ENCODE measurements at places on chromosomes 7 and 10.
A peak's percentile ranks its signal among the peaks of the same experiment; 100 is the strongest.

DNA sequence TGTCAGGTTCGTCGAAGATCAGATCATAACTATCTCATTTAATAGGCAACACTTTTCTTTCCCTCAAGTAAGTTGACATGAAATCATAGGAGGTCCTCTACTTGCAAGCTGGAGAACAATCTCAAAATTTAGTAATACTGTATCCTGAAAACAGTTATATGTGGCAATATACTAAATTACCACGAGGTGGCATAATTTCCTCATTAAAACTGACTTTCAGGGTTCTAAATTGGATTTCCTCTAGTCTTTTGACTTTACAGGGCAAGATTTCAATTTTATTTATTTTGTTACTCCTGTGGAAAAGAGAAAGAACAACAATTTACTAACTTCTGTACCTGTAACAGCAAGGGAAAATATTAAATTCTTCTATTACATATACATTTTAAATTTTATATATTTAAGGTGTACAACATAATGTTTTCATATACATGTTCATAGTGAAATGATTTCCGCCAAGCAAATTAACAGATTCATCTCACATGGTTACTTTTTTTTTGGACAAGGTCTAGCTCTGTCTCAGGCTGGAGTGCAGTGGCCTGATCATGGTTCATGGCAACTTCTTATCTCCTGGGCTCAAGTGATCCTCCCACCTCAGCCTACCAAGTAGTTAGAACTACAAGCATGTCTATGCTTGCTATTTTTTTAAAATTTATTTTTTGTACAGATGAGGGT is 53.4 kb upstream of the CYP2C18 start:
- peak; percentile 30 for DNase-seq

- no peak for DNase-seq
Observed at GRCh38 chr10:131788386-131788785, 112.4 kb upstream of the PPP2R2D start.

DNA sequence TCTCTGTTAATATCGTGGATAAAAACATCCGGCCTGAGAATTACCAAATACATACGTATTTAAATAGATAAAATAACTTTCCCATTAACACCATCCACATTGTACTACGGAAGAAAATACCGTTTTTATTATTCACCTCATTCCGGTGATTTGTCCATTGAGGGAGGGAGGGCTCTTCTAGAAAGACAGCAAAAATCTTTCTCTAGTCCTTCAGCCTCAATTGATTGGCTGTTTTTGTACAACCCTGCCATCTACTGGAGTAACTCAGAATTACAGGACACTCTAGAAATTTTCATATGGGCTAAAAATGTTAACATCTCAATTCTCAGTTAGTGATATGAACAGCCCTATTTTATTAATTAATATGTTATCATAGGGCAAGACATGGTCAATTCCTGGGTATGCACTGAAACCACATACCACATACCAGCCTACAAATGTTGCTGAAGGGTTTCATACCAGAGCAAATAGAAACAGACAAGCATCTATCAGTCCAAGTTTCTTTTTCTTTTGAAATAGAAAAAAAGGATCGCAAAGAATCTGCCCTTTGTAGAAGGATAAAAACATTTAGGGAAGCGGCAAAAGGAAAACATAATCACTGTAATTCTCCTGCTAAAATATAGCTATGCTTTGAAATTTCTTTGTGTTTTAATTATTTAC is 55.8 kb upstream of the CDCA7L start:
- DNase-seq: peak; percentile 55

DNA sequence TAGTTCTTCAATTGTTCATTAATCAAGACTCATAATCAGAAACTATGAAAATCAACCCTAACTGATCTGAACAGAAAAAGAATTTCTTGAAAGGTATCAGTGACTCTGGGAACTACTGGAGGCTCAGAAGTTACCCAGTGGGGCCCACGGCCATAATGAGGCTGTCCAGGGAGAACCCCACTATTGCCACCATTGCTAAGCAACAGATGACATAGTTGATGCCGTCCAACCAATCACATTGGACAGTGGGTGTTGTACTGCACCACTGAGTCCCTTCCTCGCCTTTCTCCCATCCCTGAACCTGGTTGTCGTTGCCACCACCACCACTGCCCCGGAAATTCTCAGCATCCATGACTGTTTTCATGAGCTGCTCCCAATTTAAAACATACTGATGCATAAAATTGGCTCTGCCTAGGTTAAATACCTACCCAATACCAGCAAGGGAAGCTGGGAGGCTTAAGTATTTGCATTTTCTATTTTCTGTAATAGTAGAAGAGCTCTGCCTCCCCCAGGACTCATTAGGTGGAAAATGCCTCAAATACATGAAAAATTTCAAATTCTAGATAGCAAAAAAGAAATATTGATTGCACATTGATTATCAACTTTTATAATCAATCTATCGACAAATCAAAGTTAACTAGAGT is 26.7 kb upstream of the USP6NL start:
- DNase-seq: no peak

DNA sequence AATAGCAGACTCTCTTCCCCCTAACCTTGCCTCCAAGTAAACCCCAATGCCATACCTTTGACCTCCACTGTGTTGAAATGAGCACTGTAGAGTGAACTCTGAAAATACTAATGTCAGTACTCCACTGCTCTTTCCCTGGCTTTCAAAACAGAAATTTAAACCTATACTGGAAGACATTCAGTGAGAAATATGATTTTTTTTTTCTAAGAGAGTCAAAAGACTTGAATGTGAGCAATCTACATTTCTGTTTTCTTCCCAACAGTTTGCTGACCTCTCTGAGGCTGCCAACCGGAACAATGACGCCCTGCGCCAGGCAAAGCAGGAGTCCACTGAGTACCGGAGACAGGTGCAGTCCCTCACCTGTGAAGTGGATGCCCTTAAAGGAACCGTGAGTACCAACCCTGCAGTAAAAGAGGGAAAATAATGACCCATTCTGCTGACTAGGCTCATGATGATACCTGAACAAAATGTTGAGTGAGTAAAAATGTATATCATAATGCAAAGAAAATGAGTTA is 6.4 kb downstream of the VIM start:
- no peak for DNase-seq

Measured in NCI-H2171 treated with DMSO at 0.1 percent for 48 hours (cell line).